ENCODE measurements at places on chromosomes 2 and 18.

DNA sequence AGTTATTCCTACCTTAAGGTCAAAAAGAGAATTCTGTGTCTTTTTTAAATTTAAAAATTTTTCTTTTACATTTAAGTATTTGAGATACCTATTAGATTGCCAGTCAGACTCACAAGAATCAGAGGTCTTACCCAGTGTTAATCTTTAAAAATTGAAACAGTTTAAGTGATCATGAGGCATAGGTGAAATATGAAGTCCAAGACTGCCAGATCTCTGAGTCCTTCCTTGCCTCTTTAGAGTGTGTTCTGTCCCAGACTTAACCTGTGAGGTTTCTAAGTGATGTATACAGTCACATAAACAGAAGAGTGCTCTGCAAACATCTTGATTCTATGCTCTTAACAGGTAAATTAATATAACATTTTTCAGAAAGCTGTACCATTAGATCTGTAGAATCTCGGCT is 40.6 kb downstream of the ACTR3 start:
- DNase-seq, result no peak

DNA sequence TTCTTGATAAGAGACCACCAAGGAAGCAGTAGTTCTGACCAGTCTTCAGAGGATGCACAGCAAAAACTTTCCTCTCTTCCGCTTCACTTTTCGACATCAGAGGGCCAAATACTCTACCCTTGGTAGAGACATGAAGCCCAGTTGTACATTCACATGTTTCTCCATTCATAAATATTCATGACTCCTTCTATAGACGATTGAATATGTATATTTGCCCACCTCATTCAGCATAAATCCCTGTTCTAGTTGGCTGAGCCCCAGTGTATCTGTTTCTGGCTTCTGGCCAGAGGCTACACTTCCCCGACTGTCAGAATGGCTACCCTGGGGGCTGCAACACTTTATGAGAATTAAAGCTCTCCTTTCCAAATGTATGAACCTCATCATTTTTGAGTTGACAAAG is 258.5 kb downstream of the ASXL3 start:
- no peak for DNase-seq

- DNase-seq, result no peak
Observed at GRCh38 chr18:26526128-26526965, 22.0 kb downstream of the KCTD1 start.

- no peak for DNase-seq
Observed at GRCh38 chr18:9737006-9737405, 28.9 kb downstream of the RAB31 start.

- DNase-seq, result no peak
Observed at GRCh38 chr2:75560768-75561565, at the start of gene EVA1A. Gene EVA1A, minus strand, starts transcription at chr2:75560939. Its CDS starts 42,799 bp downstream, at chr2:75518140.

GRCh38 chr2:108548208-108549003 is 14.1 kb downstream of the LIMS1 start:
- DNase-seq, result no peak

GRCh38 chr2:152497481-152498052 is 162.6 kb downstream of the FMNL2 start:
- no peak for DNase-seq

- DNase-seq, result no peak
Observed at GRCh38 chr18:55141318-55141717, 182.1 kb upstream of the CCDC68 start.

DNA sequence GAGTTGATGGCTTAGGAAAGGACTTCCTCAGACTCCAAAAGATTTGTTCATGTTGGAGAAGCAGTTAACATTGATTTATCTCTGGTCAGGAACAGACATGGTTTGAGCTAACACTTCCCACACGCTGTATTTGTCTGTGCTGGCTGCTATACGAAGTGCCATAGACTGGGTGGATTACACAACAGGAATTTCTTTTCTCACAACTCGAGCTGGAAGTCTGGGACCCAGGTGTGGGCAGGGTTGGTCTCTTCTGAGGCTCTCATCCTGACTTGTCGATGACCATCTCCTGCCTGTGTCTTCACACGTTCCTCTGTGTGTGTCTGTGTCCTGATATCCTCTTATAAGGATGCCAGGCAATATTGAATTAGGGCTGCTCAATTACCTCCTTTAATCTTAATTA is 163.4 kb upstream of the BCL2L11 start:
- no peak for DNase-seq
